ENCODE measurements at places on chromosomes 6 and 20.
A peak's percentile ranks its signal among the peaks of the same experiment; 100 is the strongest.

DNA sequence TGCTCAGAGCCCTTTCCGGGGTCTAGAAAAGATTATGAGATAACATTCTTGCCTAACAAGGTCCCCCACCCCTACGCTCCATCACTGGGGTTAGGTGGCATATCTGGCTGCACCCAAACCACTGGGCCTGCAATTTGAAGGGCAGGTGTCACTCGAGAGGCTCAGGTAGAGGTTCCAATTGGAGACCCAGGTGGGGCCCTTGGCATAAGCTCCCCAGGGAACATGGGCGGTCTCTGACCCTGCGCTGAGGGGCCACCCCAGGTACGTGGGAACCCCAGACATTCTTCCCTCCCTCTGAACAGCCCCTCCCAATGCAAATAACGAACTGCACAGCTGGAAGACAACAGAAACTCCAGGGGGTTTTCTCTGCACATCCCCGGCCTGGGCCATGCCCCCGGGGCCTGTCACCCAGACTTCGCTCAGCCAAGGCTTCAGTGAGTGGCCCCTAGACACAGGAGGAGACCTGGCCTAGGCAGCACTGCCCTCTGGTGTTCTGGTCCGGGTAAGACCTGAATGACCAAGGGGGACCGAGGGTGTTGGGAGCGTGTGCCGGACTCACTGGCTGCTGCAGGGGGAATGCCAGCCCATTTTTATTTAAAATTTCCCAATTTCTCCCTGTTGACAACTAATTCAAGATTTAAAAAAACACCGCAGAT is 47.5 kb downstream of the DSTN start:
- DNase-seq, result peak; percentile 54

GRCh38 chr20:45832619-45833018 is 980 bp upstream of the SNX21 start:
- no peak for DNase-seq

DNA sequence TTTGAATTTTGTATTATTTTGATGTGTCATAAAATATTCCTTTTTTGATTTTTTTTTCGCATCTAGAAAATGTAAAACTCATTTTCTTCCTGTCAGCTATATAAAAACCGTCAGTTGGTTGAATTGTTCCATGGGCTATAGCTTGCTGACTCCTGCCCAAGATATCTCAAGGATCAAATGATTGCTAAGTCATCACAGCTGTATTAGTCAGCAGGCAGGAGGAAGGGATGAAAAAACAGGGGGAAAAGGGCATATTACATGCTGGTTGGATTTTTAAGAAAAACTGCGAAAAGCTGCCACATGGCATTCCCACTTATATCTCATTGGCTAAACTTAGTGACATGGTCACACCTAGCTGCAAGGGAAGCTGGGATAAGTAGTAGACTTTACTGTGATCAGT is 569.9 kb downstream of the BCKDHB start:
- DNase-seq, result no peak

DNA sequence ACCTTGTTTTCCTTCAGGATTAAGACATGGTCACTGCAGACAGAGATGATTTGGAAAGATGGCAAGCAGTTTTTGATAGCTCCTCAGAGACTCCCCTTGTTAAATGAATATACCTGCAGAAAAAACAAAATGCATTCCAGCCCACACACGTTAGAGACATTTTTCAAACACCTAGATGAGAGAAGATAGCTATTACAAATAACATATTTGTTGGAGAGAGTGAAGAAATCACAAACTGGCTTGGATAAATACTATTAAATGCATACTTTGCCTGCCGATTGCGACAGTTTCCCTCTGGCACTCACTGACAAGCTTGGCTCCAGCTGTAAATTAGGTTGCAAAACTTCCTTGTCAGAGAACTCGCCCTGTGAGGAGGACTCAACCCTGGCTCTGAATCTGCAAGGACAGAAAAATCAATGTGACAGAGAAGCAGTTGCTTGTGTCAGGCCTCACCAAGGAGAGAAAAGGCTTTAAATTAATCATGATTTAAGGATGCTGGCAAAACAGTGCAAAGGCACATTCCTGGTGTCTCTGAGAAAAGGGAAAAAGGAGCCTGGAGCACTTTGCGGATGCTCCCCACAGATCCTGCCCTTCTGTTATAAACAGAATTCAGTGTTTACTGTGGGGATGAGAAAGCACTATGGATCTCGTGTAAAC is 423.7 kb upstream of the MARCKS start:
- DNase-seq, result peak; percentile 54

DNA sequence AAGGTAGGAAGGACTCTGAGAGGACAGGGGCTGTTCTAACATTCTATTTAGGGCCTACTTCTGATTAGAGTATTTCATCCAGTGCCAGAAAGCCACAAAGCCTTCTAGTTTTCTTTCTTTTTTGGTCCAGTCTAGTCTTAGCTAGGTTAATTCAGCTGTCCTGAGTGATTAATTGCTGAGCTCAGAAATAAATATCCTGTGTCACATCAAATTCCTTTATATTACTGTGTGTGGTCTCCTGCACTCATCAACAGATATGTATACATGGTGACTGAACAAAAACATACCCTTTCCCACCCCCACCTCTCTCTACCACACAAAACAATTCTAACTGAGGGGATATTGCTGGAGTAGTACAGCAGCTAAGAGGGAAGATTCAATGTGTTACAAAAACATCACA is 601.5 kb upstream of the NRSN1 start:
- no peak for DNase-seq

- no peak for DNase-seq
These were observed 122.1 kb upstream of the TRAF3IP2 start for GRCh38 chr6:111727802-111728201.

DNA sequence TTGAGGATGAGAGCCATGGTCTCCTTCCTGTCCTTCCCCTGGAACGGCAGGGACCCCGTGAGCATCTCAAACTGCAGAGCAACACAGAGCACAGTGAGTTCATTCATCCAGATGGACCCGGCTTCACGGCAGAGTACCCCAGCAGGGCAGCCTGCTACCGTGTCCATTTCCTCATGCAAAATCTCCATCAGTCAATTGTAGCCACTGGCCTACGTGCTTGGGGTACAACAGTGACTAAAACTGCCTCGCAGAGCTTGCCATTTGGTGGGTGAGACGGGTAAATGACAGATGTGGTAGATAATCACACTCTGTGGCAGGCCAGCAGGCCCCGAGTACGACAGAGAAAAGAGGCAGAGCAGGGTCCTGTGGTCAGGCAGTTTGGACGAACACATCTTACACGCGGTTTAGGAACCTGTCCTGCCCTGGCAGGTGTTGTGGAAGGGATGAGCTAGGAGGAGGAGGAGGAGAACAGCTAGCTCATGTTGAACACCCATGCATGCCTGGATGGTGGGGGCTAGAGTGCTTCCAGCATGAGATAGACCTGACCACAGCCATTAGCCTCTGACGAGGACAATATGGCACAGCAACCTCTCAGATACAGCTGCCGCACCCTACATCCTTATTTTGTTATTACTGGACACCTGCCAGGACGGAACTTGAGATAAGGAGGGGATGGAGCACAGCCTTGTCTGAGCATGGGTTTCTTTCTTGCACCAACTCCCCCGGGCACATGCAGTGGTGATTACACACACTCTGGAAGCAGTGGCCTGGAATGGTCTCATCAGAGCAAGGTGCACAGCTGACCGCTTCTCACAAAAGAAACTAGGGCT is 95.6 kb downstream of the RAMACL start:
- no peak for DNase-seq

GRCh38 chr6:132122176-132122575 is 171.0 kb upstream of the CCN2 start:
- no peak for DNase-seq

- DNase-seq, result no peak
These were observed 420 bp downstream of the CENPQ start for GRCh38 chr6:49463612-49463967.

- DNase-seq, result no peak
These were observed 221.2 kb downstream of the SLC24A3 start for GRCh38 chr20:19433371-19434350.

GRCh38 chr6:130076512-130076911 is 58.1 kb downstream of the L3MBTL3 start:
- DNase-seq, result no peak

- DNase-seq, result peak; percentile 26
These were observed 19.5 kb upstream of the FAM8A1 start for GRCh38 chr6:17580518-17581048.

DNA sequence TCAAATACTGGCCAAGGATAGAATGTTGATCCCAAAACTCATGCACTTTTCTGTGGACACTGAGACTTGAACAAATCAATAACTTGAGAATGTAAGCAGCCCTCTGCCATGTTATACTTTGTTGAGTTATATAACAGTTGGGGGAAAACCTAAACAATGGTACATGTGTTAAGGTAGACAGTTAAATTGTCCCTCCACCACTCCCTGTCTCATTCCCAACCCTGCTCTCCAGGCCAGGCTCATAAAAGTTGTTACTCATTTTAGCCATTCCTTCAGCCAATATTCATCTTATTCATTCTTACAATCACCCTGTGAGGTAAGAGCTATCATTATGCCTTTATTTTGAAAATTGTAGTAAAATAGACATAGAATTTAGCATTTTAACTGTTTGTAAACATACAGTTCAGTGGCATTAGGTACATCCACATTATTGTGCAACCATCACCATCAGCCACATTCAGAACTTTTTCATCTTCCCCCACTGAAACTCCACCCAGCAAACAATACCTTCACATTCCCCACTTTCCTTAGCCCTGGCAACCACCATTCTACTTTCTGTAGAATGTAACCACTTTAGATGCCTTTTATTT is 38.2 kb upstream of the IER3 start:
- peak; percentile 53 for DNase-seq

- DNase-seq, result peak; percentile 57
These were observed 651 bp upstream of the TAPBP start for GRCh38 chr6:33314515-33314942.

DNA sequence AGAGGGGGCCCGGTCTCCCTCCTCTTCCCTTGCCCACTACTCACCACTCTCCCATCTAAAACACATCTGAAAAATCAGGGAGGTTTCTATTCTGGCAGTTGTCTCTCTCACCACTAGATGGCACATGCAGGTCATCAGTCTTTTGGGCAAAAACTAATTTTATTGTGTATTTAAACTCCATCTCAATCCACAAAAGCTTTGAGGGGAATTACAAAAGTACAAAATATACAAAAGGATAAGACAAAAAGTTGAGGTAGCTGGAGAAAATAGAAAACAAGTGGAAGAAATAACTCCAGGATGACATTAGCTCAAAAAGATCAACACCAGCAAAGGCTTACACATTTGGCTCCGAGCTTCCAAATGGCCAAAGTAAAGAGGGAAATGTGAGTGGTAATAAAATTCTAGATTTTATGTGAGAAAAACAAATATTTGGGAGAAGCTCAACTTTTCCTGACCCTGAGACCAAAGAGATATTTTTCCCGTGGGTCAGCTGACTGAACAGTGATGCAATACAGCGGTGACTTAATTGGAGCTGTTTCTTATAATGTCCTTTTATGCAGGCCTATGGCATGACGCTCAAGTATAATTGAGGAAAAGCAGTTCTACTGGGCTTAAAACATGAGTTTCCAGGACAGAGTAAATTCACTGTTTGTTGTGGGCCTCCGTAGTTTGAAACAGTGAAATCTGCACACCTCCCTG is 79.8 kb upstream of the CHD6 start:
- peak; percentile 51 for DNase-seq

GRCh38 chr6:78700991-78701390 is 166.4 kb upstream of the IRAK1BP1 start:
- no peak for DNase-seq

GRCh38 chr20:16459019-16459700 is 114.1 kb downstream of the KIF16B start:
- peak; percentile 28 for DNase-seq

DNA sequence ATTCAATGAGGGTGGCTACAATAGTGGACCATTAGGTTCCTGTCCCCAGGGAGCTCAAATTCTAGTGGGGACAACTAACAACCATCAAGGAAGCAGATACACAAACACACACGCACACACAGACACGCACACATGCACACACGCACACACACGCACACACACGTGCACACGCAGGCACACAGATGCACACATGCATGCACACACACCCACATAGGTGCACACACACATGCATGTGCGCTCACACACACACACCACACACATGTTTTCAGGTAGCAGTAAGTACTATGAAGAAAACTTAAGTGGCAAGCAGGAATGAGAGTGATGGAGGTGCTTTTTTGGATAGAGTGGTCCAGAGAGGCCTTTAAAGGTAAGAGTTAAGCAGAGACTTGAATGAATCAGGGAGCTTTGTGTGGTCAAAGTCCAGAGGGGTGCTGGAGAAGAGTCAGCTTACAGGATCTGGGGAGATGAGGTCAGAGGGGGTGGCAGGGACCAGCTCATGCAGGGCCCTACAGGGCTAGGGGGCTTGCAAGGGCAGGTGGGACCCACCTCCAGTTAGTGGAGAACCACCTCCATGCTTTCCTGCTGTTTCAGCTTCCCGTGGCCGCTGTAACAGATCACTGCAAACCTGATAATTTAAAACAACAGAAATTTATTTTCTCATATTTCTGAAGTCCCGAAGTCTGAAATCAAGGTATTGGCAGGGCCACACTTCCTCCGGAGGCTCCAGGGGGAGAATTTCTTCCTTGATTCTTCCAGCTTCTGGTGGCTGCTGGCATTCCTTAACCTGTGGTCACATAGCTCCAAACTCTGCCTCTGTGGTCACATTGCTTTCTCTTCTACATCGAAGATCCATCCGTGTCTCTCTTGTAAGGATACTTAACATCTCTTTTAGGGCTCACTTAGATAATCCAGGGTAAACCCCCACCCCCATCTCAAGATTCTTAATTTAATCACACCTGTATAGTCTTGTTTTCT is 6.9 kb upstream of the NSFL1C start:
- no peak for DNase-seq

DNA sequence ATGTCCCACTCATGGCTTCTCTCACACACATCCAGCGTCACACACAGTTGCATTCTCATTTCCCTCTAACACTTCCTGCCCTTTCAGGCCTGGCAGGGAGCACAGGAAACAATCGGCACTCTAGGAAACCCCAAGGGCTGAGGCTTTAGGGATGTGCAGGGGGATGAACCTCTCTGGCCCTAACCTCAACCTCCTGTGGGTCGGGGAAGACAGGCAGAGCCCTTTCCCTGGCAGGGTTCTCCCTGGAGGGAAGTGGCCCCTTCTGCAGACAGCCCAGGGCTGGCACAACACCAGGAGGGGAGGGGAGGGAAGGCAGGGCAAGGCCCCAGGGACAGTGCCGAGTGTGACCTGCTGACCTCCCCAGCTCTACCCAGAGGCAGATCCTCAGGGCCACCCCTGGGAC is 2.7 kb downstream of the TEAD3 start:
- DNase-seq, result no peak

DNA sequence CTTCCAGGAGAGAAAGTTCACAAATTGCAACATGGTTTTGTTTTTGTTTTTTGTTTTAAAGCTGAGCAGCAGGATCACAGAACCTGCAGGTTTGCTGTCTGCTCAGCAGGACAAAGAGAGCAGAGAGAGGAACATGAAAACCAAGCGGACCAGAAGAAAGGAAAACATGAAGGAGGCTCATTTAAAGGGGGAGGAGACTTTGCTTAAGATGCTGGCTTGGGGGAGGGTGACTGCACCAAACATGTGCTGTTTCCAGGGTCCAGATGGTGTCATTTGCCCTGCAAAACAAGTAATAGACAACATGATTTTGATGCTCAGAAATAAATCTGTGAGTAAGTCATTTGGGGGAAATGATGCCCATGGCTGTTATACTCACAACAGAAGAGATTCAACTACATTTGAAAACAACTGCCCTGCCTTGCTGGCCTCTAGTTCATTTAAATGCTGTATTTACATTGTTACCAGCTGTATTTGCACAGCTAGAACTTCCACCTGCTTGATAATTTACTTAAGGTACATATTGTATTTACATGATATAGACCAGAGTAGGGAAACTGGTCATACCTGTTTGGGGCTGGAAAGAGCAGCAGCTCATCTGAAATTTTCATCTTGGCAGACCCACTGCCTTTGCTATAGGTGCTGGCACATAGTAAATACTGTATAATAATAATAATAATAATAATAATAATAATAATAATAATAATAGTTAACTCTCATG is 32.2 kb upstream of the CHD6 start:
- DNase-seq, result no peak

All from RWPE1 (cell line).